ENCODE measurements at places on chromosomes 12 and 14.

DNA sequence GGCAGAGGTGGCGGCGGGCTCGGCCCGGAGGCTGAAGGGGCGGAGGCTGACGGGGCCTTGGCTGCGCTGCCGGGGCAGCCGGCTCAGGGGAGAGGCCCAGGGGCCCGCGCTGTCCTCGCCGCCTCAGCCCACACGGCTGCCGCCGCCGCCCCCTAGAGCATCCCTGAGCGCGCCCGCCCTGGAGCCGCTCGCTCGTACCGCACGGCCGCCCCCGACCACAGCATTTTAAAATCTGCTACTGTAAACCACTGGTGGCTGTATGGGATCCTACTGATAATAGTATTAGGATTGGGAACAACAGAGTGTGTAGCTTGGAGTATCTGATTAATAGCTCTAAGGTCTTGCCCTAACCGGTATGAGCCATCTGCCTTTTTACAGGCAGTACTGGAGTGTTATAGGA lies 22.2 kb upstream of the EDDM3A start:
- no peak for DNase-seq

GRCh38 chr12:65106948-65107347 lies 14.2 kb downstream of the WIF1 start:
- DNase-seq = no peak

- DNase-seq = no peak
These were observed 60.7 kb upstream of the GZMB start for GRCh38 chr14:24694680-24695079.

DNA sequence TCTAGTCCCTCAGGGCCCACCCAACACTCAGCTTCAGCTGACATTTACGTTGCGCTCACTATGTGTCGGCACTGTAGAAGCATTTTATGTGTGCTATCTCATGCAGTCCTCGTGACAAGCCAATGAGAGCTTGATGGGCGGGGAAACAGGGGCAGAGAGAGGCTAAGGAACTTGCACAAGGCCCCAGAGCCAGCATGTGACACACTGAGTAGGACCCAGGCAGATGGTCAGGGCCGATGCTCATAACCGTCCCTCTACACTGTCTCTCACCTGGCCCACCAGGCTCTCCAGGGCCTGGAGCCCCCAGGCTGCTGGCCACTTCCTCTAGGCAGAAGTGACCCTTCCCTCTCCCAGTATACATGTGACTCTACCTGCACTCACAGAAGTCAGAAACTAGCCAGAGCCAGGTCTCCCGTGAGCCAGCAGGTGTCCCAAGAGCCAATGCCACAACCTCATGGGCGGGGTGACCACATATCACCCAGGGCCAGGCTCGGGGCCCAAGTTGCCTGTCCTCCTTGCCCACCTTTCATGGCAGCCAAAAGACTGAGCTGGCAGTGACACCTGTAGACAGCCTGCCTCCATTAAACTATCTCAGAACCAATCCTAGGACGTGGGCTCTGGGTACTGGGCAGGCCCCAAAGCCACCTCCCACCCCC lies 38.3 kb downstream of the TTC7B start:
- DNase-seq = no peak

GRCh38 chr12:49961111-49961922 lies at the start of gene AQP5:
Gene AQP5 (plus strand): TSS chr12:49961872. CDS start chr12:49962018, 146 bp downstream.
- no peak for DNase-seq

GRCh38 chr14:104116756-104117340 lies 21.5 kb upstream of the KIF26A start:
- DNase-seq = peak; percentile 45

DNA sequence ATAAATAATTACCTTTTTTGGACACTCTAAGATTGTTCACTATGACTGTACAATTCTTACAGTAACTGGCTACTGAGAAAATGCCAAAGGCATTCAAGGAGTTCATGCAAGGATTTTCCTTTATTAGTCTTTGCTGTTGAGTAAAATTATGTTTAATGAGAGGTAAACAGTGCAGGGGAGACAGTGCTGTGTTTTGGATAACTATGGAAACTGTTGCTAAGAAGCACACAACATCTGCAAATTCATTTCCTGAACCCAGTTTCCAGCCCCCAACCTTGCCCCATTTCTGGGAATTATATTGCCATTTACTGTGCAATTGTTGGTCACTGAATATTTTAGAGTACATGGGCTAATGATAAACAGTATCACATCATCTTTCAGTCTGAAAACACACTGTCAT lies 1005.8 kb downstream of the TRHDE start:
- DNase-seq = no peak

GRCh38 chr12:113276306-113276705 lies 55.0 kb downstream of the TPCN1 start:
- no peak for DNase-seq

GRCh38 chr12:95298916-95299315 lies 81.3 kb downstream of the VEZT start:
- no peak for DNase-seq

DNA sequence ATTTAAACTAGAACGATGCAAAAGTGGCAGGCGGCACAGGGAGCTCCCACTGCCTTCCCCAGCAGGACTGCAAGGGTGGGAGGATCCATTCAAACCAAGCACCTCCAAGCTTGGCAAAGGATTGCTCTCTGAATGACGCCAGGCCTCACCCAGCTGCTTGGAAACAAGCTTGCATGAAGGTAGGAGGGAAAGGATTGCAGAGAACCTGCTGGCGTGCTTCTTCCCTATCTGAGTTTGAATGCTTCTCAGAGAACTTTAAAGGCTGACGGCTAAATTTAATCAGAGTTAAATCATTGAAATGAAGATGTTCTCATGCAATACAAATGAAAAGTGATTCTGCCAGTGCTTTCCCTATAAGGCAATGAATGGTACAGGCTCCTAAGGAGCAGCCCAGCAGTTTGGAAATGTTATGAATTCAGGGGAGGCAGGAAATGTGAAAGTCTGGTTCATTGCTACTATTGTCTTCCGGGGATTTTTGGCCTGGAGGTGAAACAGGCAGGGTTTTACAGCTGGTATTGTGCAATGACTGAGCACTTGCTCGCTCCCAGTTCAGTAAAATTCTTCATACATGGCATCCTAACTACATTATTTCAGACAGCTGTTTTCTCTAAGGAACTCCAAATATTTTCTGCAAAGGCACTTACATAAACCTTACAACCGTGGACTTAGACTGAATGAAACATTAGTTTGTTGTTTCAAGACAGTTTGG lies 31.9 kb upstream of the DUSP6 start:
- DNase-seq = peak; percentile 45

DNA sequence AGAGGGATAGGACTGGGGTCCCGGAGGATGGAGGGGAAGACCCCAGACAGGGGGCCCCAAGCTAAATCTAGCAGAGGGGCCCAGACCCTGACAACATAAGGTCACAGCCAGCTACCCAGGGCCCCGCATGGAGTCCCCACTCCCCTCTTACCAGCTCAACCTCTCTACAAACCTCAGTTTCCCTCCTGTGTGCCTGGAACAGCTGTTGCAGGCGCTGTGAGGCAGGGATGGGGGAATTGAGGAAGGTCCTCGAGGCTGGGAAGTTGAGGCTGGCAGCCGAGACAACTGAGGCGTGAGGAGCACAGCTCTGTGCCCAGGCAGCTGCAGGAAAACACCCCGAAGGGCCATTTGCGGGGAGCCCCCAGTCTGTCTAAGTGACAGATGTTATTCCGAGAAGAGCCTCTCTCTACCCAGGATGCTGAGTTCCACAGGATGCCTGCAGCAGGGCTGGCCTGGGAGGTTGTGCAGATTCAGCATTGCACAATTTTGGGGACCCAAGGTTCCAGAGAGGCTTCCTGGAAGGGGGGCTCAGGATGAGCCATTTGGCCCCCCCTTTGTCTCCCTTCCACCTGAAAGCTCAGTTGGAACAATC lies 42.7 kb upstream of the NCOR2 start:
- DNase-seq = no peak

- no peak for DNase-seq
These were observed 36.5 kb downstream of the UBE3B start for GRCh38 chr12:109513977-109514376.

DNA sequence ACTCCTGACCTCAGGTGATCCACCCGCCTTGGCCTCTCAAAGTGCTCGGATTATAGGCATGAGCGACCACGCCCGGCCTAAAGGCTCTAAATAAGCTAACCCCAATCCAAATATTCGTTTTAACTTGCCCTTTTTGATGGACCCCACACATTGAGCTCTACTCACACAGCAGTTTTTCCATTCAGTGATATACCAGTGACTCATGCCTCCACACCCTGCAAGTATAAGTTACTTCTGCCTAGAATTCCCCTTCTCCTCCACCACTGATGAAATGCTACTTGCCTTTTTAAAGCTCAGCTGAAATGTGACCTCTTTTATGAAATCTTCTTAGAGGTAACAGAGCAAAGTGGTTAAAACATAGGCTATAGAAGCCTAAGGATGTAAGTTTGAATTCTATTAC lies 68.8 kb downstream of the EXOC5 start:
- DNase-seq = no peak

DNA sequence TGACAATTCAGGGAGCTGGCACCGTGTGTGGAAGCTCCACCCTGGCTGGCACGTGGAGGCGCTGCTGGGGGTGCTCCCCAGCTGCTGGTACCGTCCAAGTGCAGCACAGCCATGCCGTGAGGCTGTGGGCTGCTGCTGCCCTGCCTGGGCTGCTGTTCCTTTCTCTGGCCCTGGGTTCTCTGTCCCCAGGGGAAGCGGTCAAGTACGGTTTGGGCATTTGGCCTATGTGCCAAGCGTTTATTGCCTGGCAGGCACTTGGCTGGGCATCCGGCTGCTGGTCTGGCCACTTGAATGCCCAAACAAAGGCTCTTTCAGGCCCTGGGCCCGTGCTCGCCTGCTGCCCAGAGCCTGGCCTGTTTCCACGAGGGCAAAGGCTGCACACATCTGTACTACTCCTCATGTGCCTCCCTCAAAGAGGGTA lies 39.6 kb downstream of the RHOF start:
- no peak for DNase-seq

GRCh38 chr12:101855364-101855884 lies 22.0 kb upstream of the DRAM1 start:
- DNase-seq = peak; percentile 33

- DNase-seq = no peak
These were observed 67.7 kb upstream of the CPM start for GRCh38 chr12:69000540-69001243.

DNA sequence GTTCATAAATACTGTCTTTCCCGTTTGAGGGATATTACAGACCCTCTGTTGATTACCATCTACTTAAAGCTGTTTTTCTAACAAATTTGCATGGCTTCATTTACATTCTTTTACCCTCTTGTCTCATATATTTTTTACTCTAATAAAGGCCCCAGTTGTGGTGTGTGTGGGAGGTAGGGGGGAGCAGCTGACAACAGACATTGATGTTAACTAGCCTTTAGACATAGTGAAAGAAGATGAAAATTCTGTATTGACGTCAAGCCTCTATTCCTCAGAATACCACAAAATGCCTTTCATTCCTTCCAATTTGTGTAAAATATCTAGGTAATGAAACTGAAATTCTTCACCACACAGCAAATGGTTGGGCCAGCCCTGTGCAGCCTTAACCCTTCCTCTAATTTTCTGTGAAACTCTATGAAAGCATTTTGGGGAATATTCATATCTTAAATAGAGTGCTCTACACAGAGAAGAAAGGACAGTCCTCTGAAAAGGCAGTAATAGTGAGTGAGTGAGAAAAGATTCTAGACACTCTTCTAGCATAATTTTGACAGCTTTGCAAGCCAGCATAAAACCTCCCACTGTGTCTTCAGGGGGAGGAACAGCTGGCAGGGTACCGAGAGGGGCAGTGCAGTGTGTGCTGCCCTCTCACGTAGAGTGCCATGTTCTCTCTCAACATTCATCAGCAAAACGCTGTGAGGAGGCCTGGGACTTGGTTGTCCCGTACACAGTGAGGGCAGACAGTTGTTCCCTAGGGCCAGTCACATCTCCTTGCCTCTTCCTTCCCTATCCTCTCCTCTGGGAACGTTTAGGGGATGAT lies 20.1 kb upstream of the CERS5 start:
- DNase-seq = no peak

DNA sequence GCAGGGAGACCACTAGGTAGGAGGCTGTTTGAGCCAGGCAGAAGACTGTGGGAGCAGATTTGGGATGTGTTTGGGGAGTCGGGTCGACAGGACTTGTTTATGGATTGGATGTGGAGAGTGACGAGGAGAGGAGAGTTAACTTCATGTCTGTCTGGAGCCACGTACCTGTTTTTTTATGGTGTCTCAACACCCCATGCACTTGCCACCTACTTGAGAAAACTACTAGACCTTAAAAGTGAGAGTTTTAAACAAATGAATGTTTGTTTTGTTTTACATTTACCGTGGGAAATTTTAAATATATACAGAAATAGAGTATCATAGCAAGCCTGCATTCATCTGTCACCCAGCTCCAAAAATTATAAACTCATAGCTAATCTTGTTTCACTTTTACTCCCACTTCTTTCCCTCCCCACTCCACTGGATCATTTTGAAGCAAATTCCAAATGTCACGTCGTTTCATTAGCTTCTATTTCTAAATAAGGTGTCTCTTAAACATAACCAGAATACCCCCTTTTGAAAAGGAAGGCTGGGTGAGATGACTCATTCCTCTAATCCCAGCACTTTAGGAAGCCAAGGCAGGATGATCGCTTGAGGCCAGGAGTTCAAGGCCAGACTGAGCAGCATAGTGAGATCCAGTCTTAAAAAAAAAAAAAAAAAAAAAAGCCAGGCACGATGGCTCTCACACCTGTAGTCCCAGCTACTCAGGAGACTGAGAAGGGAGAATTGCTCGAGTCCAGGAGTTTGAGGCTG lies 136.2 kb downstream of the ANO6 start:
- DNase-seq = no peak

DNA sequence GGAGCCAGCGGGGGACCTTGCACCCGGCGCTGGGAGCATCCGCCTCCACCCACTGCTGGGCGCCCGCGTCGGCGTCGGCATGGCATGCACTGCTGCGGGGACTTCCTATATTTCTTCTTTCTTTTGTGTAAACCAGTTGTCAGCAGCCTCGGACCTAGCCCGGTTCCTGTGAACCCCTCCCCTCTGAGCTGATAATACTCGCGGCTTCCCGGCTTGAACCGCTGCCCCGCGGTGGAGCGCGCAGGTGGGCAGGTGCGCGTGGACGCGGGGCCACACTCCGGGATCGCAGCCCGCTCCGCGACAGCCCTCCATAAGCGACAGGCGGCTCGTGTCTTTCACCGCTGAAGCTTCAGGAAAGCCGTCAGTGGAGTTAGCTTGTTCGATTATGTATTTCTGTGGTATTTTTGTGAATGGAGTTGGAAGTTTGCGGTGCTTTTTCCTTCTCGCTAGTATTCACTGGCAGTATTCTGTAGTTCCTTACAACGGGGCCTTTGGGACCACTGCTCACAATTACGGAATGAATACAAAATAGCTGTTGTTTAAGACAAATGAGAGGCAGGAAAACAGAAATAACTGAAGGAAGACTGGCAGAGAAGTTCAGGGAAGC lies 870 bp downstream of the BMAL2 start:
- DNase-seq = peak; percentile 45

DNA sequence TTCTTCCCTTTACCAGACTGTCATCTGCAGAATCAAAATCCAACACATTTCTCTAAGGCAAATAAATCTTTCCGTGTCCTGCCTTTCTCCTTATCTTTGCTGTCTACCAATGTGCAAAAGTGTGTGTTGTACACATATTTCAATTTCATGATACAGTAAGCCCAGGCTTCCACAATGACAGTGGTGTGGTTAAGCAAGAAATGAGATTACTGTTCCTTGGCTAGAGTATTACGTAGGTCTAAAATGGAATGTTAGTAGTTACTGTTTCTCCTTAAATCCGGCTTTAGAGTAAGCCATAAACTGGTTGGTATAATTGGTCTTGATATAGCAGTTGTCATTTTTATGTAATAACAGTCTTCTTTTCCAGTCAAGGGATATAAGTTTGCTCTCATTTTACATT lies 82.0 kb downstream of the ACSS3 start:
- DNase-seq = no peak
